Stimulated activated CD4-positive, alpha-beta T cell treated with anti-CD3 and anti-CD28 coated beads, Interleukin-4, amount 100 ng/mL, for 4 hours (primary cell): ENCODE measurements at places on chromosomes 7 and 10.

DNA sequence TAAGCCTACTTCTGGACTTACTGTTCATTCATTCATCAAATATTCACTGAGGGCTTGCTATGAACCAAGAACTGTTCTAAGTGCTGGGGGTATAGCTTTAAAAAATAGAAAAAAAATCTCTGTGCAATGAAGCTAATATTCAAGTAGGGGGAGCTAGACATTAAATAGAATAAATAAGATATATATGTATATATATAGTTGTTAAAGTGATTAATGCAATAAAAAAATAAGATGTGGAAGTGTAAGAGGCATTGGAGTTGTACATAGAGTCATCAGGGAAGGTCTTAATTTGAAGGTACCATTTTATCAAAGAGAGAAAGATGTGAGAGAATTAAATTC lies 181.2 kb upstream of the AGR3 start:
- DNase-seq, result no peak

GRCh38 chr7:135708041-135708440 lies 19.9 kb downstream of the SLC13A4 start:
- DNase-seq, result no peak

GRCh38 chr10:6721964-6722615 lies 142.0 kb upstream of the PRKCQ start:
- no peak for DNase-seq

GRCh38 chr10:33224251-33224965 lies 110.1 kb downstream of the NRP1 start:
- no peak for DNase-seq

DNA sequence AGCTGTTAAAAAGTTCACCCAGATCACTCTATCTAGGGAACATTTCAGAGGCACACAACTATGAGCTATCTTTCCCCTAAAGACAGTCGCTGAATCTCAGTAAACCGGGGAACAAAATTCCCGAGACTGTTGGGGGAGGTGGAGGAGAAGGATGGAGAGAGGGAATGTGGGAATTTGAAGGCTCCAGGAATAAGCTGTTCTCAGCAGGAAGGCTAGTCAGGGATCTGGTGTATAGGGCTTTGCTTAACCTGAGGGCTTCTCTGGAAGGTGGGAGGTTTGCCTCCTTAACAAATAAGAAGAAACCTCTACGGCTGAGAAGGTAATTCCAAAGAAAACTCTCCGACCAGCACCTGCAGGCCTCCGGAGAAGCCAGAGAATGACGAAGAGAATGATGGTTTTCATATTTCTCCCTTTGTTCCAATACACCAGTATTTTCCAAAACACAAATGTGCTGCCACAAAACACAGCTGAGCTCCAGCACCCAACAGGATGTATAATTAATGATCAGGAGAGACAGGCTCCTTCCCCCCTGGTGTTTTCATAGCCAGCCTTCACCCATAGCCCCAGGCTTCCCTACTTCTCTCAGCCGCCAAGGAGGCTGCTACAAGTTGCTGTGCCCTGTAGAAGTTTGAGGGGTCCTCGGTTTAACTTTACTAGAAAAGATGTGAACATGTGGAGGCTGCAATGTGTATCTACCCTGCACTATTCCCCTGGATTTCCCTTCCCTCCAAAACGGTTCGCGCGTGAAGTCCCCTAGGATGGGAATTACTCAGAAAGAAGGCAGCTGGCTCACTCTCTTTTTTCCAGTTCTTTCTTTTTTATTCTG lies 2.0 kb downstream of the KCNMA1 start:
- DNase-seq, result no peak

- DNase-seq, result no peak
These were observed 269.4 kb downstream of the DNAJB9 start for GRCh38 chr7:108839076-108839475.

- DNase-seq, result no peak
These were observed 126.0 kb downstream of the SKIDA1 start for GRCh38 chr10:21399392-21400035.

DNA sequence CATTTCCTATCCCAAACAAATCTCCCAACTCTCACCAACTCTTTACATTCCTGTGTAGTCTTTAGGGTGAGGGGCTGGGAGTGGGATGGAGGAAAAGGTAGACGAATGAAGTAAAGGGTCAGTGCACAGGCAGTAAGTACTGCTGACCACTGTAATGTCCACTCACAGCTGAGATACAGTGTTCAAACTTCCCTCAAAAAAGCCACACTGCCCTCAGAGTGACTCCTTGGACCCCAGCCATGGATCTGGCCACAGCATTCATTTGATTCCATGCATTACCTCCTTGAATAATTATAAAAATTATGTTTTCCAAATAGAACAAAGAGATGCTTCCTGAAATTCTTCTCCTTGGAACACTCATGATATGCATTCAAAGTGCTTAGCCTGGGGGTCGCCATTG lies 19.8 kb upstream of the HIPK2 start:
- no peak for DNase-seq

DNA sequence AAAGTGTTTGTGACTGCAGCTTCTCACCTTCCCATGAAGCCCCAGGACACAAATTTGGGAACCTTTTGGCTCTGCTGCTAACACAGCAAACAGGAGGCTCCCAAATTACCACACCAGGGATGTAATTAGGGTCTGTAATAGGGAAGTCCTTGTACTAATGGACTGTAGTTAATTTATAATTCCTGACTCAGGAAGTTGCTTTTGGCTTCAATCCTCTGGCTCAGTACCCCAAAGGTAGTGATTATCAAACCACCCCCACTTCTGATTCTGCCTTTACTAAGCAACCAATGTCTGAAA lies 3.8 kb upstream of the MALSU1 start:
- no peak for DNase-seq

- no peak for DNase-seq
These were observed 85.0 kb downstream of the UNCX start for GRCh38 chr7:1317646-1318045.

- no peak for DNase-seq
These were observed 87.9 kb downstream of the STRA8 start for GRCh38 chr7:135321556-135321955.

DNA sequence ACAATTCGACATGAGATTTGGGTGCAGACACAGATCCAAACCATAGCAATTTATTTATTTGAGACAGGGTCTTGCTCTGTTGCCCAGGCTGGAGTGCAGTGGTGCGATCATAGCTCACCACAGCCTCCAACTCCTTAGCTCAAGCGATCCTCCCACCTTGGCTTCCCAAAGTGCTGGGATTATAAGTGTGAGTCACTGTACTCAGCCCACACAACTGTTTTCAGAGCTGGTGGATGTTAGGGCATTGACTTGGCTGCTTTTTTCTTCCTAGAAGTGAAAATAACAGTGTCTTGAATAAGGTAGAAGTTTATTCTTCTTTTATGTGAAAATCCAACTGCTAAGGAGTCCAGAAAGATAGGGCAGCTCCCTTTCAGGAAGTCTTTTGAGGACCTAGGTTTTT lies 132.1 kb downstream of the CCDC3 start:
- no peak for DNase-seq

GRCh38 chr10:44935201-44935965 lies 24.2 kb upstream of the RASSF4 start:
- no peak for DNase-seq

- DNase-seq, result no peak
These were observed 18.5 kb downstream of the PIK3CG start for GRCh38 chr7:106883456-106884026.
